ENCODE measurements at places on chromosomes 7 and 10.

- no peak for DNase-seq
Observed at GRCh38 chr10:72170263-72170662, 45.5 kb upstream of the ANAPC16 start.

GRCh38 chr10:69839696-69840345, 38.1 kb downstream of the COL13A1 start:
- no peak for DNase-seq

- no peak for DNase-seq
Observed at GRCh38 chr7:116884691-116885090, 22.3 kb downstream of the CAPZA2 start.

GRCh38 chr7:139618482-139619366, 95.2 kb downstream of the CLEC2L start:
- no peak for DNase-seq

DNA sequence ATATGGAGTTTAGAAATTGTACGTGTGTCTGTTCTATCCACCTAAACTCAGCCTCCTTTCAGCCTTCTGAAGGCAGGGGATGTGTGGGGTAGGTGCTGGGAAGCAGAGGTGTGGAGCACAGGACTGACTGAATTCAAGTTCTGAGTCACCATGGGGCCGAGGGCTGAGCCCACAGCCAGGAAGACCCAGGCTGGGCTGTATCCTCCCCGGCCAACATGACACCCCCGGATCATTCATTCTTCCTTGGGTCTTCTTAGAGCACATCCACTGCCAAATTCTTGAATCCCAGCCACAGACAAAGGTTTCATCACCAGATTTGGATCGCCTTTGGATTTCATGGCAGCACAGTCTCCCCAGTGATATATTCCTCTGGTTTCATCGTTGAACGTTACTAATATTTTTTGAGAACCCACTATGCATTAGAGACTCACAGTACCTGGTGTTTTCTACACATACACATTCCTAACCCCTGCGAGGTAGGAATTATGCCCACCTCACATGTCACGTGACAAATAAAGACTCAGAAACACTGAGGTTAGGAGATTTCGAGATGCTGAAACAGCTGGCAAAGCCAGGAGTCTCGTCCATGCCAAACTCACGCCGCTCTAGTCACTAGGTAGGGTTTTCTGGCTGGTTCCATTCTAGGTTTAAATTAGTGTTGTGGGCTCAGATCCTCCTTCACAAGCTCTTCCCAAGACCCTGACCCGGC, 26.9 kb downstream of the CCDC3 start:
- no peak for DNase-seq

- DNase-seq: no peak
Observed at GRCh38 chr10:77252380-77253146, 385.0 kb downstream of the KCNMA1 start.
